ENCODE measurements at places on chromosomes 11 and 22. TPM values are rescaled to one million over a fixed set of nuclear protein-coding genes. Genes with fewer than 3 reads are reported as not detected.

Gene IL17REL
- 0.06 TPM for total RNA-seq

Gene MS4A3
- not detected for total RNA-seq

Gene TRIM51
- total RNA-seq: not detected

Gene KIAA1671
- total RNA-seq: 9.5 TPM

Gene PPFIBP2
- total RNA-seq: 9.4 TPM

Gene CARNS1
- total RNA-seq: 0.08 TPM

Gene ACR
- total RNA-seq: not detected

Gene PC
- total RNA-seq: 44.8 TPM

Gene MMP20
- total RNA-seq: not detected
